ENCODE measurements at places on chromosomes 16 and 17.

DNA sequence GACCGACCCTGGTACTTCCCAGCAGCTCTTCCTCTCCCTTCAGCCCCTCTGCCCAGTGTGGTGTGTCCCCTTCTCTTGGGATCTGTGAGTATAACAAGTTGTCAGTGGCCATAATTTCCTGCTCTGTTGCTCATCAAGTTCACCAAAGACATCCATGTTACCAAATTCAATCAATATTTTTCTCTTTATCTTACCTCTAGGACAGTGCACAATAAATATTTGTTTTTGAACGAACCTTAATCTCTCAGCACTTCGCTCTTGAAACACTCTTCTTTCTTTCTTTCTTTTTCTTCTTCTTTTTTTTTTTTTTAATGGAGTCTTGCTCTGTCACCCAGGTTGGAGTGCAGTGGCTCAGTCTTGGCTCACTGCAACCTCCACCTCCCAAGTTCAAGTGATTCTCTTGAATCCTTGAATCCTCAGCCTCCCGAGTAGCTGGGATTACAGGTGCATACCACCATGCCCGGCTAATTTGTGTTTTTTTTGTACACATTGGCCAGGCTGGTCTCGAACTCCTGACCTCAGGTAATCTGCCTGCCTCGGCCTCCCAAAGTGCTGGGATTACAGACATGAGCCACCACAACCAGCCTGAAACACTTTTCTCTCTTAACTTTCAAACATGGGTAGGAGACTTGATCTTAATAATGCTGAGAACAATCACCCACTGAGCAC is 2.7 kb upstream of the UMOD start:
- no peak for DNase-seq

- DNase-seq = no peak
These were observed 29.7 kb upstream of the TENT4B start for GRCh38 chr16:50123417-50123816.

DNA sequence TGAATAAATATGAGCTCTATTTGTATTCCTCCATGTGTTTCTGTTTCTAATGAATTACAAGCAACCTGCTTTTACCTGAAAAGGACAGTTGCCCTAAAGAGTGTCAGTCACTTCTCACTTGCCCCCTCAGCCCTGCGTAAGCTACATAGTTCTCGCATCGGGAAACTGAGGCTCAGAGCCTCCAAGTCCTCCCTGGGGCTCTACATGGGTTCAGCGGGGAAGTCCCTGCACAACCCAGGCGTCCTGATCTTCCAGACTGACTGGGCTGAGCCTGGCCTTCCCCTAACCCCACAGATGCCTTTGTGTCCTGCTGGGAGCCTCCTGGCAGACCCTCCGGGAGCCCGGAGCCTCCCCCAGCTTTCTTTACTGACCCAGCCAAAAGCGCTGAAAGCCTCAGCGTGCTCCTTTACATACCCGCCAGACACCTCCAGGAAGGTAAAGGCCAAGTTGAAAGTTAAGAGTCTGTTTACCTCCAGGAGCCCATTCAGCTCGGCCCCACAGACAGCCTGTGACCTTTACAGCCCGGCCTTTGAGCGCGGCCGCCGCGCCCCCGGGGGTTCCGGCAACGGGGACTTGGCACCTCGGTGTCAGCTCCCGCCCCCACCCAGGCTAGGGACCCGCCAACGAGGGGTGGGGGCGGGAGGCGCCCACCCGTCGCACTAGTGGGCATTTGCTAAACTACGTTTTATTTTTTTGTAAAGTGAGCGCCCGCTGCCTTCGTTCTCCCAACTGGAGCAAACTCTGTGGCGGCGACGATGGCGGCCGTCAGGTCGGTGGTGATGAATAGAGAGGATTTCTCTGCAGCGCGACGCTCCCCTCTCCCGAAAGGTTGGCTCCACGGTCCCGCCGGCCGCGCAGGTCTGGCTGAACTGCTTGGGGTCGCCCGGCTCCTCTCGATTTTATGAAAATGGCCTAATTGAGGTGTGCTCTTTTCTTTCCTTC is 4.4 kb upstream of the HOXB13 start:
- DNase-seq = no peak

DNA sequence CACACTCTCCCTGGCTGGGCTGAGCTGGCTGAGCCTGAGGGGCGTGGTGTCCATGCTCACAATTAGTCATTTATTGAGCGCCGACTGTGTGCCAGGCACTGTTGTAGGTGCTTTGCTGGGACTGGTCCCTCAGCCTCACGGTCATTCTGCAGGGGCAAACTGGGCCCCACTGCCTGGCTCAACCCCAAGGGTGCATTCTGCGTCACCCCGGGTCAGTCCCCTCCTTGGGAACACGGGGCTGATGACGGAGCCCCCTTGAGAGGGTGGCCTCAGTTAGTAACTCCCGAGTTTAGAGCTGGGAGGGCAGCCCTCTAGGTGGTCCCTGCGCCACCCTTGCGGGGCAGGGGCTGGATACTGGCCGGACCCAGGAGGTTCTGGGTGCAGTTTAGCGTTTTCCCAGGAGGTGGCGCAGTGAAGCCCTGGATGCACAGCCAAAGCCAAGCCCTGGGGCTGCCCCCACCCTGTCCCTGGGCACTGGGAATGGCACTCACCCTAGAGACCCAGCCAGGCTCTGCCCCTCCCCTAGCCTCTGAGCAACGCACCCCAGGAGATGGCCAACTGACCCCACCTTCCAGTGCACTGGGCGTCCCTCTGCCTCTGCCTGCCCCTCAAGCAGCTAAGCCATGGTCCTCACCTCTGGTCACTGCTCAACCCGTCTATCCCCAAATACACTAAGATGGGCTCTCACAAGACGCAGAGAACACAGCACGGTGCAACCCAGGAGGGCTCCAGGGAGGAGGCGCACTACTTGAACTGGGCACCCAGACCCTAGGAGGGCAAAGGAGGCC is 243.2 kb upstream of the GSE1 start:
- DNase-seq = peak; percentile 79

- DNase-seq = no peak
These were observed 10.7 kb upstream of the EPOP start for GRCh38 chr17:38685491-38685890.

- DNase-seq = no peak
These were observed 19.4 kb downstream of the LYRM9 start for GRCh38 chr17:27873746-27874145.

DNA sequence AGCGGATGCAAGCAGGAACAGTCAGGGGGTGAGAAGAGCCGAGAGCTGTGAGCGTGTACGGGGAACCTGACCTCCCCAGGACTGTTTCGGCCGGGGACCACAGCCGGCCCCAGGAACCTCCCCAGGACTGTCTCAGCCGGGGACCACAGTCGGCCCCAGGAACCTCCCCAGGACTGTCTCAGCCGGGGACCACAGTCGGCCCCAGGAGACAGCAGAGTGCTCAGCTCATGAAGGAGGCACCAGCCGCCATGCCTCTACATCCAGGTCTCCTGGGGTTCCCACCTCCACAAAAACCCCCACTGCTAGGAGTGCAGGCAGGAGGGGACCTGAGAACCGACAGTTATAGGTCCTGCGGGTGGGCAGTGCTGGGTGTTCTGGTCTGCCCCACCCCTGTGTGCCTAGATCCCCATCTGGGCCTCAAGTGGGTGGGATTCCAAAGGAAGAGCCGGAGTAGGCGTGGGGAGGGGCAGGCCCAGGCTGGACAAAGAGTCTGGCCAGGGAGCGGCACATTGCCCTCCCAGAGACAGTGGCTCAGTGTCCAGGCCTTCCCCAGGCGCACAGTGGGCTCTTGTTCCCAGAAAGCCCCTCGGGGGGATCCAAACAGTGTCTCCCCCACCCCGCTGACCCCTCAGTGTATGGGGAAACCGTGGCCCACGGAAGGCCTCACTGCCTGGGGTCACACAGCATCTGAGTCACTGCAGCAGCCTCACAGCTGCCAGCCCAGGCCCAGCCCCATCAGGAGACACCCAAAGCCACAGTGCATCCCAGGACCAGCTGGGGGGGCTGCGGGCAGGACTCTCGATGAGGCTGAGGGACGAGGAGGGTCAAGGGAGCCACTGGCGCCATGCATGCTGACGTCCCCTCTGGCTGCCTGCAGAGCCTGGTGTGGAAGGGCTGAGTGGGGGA is 4.3 kb downstream of the RHBDF1 start:
- DNase-seq = no peak

- DNase-seq = no peak
These were observed 20.4 kb upstream of the HOXB13 start for GRCh38 chr17:48748718-48749566.

DNA sequence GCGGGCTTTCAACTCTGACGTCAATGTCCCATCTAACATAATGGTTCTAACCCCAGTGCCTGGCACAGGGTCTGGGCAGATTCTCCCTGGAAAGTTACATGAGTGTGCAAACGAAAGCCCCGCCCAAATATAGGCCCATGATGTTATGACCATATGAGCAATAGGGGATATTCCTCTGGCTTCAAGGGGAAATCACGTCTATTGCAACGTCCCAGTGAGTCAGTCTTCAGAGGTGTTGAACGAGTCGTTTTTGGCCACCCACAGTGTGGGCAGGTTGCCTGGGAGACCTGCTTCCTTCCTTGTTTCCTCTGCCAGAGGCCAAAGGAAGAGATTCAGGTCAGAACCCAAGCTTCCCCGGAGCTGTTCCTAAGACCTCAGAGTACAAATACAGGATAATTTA is 30.3 kb downstream of the PIK3R5 start:
- no peak for DNase-seq

GRCh38 chr17:65743308-65743655 is 181.8 kb upstream of the AXIN2 start:
- DNase-seq = no peak

DNA sequence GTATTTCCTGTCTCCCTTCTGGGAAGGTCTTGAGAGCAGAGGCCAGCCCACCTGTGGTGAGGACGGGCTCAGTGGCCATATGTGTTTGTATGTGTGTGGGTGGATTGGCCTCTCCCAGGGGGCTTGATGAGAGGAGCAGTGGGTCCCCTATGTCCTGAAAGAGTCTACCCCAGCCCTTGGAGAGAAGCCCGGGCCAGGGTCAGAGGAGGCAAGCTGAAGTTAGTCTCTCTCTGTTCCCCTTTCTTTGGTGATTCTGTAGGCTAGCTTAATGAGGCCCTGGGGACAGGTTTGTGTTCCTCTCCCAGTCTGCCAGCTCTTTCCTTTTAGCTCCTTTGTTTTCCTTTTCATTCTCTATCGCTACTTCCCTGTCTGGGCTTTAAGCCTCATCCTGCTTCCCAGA is 23.8 kb upstream of the NFATC3 start:
- peak; percentile 38 for DNase-seq

GRCh38 chr17:4003131-4003500 is 38.9 kb upstream of the ATP2A3 start:
- no peak for DNase-seq

DNA sequence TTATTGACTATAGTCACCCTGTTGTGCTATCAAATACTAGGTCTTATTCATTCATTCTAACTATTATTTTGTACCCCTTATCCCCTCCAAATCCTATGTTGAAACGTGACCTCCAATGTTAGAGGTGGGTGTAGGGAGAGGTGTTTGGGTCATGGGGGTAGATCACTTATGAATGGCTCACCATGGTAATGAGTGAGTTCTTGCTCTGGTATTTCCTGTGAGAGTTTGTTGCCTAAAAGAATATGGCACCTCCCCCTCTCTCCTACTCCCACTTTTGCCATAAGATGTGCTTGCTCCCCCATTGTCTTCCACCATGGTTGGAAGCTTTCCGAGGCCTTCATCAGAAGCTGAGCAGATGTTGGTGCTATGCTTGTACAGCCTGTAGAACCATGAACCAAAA is 59.3 kb upstream of the BRD7 start:
- no peak for DNase-seq

All from GM10248 (cell line).